ENCODE measurements at places on chromosomes 11 and 22.

DNA sequence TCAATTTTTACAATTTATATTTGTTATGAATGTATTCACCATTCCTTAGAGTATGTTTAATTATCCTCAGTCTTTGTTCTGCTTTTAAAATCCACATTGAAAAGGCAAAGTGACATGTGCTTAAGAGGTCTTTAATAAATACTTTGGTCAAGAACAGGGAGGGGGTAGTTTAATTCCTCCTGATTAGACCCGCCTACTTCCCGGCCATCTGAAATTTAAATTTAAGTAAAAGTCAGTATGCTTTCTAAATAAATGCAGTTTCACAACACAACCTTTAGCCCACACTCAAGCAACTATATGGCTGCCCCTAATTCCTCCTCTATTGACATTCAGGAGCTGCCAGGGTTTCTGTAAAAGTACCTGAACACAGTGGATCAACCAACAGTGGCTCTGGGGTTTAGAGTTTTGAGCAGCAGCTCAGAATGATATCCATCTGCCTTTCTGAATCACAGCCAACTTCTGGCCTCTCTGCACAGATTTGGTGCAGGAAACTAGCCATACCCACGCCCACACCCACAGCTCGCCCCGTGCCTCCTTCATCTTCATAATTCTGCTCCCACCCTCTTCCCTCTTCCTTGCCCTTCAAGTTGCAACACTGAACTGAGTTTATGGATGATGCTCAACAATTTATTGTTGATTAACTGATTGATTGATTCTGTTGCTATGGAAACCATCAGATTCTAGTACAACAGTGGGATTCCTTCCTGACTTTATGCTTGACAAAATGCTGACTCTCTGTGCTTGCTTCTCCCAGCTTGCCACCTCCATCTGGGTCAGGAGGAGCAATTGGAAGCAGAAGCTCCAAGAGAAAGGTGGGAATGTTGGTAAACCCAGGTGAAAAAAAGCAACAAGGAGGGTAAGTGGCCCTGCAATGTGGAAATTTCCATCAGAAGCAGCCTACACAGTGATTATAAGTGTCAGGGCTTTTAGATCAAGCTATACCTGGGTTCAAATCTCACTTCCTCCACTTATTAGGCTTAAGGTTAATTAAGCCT lies 70.8 kb downstream of the PANX1 start:
- peak; percentile 7 for DNase-seq

DNA sequence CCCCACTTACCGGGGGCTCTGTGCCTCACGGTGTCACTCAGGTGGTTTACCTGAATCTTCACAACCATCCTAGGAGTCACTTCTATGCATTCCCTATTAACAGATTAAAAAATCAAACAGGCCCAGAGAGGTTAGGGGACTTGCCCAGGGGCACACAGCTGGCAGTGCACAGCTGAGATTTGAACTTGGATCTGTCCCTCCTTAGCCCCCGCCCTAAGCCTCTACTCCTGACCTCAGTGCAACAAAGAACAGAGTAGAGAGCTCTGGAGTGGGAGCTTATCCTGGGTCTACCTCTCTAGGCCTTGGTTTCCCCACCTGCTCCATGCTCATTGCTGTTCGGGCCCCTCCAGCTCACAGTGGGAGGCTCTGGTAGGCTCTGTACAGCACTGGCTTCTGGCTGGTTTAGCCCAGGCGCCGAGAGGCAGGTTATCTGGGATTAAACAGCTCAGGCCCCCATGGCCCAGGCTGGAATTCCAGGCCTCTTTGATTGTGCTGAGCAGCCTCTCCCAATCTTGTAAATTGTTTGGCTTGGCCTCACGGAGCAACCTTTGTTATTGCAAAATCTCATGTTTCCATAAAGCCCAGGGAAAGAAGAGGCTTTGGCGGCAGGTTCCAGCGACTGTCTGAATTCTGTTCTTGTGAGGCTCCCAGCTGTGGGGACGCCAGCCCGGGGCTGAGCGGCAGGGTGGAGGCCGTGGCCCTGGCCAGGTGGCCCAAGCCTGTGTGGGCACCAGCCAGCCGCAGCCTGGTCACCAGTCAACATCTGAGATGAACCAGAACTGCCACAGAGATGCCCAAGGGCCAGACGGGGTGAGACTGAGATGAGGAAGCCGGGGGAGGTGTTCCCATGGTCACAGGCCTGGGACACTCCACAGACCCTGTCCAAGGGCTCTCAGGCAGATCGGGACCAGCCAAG lies 28.9 kb upstream of the SHISAL1 start:
- DNase-seq: peak; percentile 84

- DNase-seq: peak; percentile 100
Measured at GRCh38 chr11:67630228-67630942, 648 bp upstream of the NUDT8 start.

DNA sequence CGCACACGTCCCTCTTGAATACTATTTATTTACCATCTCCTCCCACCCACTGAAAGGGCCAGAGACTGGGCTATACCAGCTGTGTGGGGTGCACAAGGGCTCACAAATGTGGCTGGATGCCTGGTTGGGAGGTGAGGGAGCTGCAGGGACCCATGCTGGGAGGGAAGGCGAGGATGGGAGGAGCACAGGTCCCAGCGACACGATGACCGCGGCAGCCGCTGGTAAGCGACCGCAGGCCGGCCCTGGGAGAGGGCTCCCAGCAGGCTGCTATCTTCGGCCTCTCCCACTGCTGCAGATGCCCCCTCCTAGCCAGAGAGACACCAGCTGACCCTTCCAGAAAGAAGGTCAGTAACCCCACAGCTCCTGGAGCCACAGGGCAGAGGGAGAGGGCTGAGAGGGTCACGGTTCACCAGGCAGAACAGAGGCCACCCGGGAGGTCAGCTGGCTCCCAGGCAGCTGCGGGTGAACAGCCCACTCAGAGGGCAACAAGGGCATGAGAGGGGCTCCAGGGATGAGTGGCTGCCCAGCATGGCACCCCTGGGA lies 163.9 kb downstream of the CRYBB2 start:
- DNase-seq: no peak

DNA sequence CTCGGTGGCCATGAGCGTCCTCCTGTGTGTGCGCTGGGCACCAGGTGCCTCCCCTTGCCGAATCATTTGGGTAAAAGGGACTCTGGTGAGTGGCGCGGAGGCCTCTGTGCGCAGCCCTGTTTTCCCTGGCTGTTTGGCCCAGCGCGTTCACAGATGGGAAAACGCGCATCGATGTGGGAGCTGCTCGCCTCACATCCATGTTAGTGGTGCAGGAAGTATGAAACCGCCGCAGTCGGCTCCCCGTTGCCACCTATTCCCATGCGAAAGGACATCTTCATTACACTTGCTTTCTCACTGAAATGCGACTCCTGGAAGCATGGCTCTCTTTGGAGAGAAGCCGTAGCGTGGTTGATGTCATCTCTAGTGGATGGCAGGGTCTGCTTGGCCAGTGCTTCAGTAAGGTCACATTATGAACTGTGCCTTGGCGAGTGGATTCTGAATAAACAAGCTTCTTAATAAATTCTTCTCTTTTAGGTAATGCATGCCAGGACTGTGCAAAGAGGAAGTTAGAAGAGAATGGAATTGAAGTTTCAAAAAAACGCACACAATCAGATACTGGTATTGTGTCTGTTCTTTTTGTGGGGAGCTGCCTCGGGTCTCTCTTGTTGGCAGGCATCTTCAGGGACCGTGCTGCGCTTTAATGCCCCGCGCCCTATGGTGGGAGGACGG lies 26.3 kb downstream of the FAM118A start:
- no peak for DNase-seq

DNA sequence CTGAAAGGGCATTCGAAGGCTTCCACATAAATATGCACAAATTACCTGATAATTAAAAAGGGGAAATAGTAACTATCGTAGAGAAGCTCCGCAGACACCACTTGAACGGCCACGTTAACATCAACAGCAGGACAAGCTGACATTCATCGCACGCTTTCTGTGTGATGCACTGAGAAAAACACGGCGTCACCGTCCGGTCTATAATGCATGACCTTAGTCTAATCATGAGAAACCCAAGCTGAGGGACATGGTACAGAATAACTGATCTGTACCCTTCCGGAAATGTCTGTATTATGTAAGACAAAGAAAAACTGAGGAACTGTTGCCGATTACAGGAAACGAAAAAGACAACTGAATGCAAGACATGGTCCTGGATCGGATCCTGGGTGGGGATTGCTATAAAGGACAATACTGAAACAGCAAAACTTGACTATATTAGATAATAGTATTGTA lies 678 bp upstream of the RANGAP1 start:
- peak; percentile 49 for DNase-seq

GRCh38 chr11:2139123-2139521 lies at the start of gene IGF2:
TSS of gene IGF2 (minus strand) at chr11:2139389. CDS start at chr11:2135523, 3,866 bp downstream.
- DNase-seq: peak; percentile 88

- no peak for DNase-seq
Measured at GRCh38 chr11:59719556-59719955, 5.9 kb upstream of the OR10V1 start.

DNA sequence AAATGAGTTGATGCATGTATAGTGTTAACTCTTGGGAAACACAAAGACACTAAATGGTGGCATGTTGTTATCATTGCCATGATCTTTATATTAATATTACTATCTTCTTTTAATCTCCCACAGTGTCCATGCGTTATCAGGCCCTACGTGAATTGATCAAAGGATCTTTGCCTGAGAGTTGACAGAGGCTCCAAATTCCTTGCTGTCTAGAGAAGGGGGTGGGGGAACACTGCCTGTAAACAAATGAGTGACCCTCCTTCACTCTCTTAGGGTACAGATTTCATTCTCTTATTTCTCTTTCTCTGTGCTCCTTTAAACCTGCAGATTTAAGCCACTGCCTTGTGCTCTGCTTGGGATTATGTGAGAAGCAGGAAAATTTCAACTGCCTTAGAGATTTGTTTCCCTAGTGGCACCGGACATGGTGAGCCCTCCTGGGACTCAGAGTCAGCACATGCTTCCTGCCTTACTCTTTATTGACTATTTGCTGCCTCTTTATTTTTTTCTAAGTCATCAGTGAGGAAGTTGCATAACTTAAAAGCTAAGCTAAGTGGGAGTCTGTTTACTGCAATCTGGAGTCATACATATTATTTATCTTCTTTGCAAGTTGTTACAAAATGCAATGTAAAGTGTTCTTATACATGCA lies 122.9 kb downstream of the MAML2 start:
- peak; percentile 58 for DNase-seq

- DNase-seq: peak; percentile 88
Measured at GRCh38 chr11:28963187-28963586, 855.0 kb downstream of the METTL15 start.

DNA sequence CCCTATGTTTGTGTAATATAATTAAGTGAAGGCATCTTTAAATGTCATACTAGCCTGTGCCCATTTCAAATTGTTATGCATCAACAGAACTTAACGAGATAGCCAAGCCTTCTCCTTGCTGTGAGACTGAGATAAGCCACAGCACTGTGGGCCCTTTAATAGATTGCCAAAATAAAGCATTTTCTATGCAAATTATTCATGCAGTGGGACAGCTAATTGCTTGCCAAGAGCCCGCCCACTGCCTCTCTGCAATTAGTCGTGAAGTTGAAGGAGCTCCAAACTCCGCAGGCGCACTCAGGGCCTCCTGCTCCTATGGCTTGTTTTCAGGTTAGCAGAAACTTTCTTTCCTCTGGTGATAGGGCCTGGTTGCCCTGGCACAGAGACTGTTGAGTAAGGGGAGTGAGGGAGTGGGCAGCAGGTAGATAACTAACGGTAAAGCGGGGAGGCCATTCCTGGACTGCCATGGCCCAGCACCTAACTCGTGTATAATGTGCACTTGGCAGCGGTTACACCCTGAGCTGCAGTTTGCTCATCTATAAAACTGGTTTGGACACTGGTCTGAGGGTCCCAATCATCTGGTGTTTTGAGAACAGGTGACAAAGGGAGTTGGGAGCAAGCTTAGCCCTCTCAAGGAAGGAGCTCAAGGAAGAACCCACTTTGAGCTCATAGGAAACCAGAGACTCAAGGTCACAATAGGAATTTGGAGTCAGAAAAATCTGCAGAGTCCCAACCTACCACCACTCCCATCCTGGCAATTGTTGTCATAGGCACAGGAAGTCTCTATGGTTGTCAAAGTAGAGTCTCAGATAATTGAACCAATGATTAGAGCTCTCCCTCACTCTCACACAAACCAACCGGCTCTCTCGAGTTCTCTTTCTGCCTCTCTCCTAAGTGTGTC lies 33.9 kb upstream of the RIC3 start:
- no peak for DNase-seq

DNA sequence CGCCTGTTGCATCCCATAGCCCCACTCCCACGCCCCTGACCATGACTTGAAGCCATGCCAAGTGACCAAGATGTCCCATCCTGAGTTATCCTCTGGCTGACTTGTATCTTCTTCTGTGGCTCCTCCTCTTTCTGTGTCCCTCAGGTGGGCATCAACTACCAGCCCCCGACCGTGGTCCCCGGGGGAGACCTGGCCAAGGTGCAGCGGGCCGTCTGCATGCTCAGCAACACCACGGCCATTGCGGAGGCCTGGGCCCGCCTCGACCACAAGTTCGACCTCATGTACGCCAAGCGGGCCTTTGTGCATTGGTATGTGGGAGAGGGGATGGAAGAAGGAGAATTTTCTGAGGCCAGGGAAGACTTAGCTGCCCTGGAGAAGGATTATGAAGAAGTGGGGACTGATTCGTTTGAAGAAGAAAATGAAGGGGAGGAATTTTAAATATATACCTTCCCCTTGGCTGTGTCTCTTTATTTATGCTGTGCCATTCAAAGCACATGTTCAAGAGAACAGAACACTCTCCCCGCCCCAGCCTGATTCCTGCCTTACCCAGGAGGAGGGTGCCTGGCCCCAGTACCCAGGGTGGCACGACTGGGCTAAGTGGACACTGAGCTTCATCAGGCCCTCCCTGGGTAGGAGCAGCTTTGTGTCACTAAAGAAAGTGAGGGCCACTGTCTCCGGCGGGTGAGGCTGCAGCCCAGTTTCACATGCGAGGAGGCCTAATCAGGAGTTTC lies 19.1 kb upstream of the USP18 start:
- DNase-seq: no peak

Measured in adipocyte (in vitro differentiated cells).